ENCODE measurements at places on chromosomes 1 and 21.
A peak's percentile ranks its signal among the peaks of the same experiment; 100 is the strongest.

DNA sequence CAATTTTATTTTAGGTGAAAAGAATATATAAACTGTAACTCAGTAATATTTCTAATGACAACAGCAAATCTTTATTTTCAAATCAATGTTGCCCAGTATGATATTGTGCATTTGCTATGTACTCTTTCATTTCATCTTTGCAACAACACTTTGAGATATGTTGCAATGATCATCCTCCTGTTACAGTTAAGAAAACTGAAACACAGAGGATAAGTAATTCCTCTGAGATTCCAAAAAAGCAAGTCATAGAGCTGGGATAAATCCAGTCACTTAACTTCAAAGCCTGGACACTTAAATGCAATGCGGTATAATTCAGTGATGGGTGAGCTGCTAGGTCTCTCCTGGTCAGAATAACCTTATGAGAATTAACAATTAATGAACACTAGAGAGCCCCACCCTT, 48.6 kb upstream of the EXO1 start:
- DNase-seq, result no peak

DNA sequence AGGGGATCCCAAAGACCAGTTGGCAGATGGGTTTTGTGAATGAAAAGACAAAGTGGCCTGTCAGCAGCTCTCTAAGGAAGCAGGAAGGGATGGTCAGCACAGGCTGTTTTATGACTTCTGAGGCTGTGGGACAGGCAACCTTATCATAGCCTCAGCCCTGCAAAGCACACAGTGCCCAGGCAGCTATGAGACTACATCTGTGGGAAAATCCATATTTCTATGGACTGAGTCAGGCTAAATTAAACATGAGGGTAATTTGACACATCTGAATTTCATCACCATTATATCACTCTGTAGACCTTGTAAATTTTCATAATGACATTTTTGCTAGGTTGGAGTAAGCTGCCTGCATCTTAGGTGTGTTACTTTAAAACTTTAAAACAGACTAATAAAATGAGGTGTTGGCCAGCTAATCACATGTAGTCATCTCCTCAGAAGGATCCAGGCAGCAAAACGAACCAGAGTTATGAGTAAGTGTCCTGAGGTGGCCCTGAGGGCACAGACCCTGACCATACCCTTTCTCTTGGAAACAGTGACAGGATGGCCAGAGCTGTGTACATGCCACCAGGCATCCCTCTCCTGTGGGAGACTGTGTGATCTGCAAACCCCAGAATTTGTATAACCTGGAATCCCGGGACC, 14.6 kb downstream of the NGF start:
- no peak for DNase-seq

DNA sequence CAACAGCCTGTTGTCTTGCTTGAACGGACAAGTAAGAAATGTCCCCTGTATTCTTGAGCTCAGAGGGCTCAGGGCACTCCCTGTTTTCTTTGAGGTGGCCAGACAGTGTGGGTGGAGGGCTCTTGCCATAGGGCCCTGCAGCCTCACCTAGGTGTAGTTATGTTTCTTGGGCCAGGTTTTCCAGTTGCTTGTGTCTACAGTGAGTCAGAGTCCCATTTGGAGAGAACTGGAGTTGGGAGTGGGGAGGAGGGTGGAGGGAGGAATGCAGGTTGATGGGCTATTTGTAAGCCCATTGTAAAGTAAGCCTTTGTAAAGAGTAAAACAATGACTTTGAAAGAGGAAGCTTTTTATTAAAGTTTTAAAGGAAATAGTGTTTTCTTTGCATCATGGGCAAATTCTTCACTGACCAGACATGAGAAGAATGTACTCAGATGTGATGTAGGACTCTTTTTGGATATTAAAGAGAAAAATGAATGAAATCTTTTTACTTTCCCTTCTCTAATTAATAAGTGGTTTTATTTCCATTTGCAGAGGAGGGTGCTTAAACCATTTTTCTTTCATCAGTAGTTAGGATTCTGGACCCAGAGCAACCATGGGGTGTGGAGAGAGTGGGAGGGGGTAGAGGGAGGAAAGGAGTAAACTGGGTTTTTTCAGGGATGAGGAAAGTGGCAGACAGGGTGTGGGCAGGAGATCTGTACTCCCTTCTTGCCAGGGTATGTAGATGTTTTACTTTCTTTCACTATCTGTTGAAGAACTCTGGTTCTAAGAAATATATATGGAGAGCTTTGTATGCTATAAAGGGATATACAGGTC, 45.1 kb upstream of the MACF1 start:
- DNase-seq, result no peak

- peak; percentile 70 for DNase-seq
Measured at GRCh38 chr1:148388260-148389026, 94.7 kb downstream of the PPIAL4G start.

DNA sequence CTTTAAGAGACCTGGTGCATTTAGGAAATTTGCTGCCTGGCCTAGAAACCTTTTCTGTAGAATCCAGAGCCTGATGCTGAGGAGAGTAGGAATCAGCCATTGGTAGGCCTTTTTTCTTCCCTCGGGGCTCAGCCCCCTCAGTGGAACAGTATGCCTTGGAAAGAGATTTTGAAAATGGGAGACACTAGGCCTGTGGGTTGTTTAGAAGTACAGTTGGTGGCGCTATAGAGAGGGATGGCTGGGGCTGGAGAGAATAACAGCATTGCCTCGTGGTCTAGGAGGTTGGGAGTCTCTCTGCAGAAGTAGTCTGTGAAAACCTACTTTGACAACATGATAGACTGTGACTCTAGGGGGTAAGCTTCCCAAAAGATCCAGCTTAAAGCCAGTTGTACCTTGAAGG, 8.2 kb downstream of the KIF2C start:
- DNase-seq, result no peak

- DNase-seq, result no peak
Measured at GRCh38 chr1:20033420-20033819, 36.6 kb upstream of the PLA2G5 start.

- DNase-seq, result no peak
Measured at GRCh38 chr1:61953076-61953789, 211.0 kb downstream of the PATJ start.

DNA sequence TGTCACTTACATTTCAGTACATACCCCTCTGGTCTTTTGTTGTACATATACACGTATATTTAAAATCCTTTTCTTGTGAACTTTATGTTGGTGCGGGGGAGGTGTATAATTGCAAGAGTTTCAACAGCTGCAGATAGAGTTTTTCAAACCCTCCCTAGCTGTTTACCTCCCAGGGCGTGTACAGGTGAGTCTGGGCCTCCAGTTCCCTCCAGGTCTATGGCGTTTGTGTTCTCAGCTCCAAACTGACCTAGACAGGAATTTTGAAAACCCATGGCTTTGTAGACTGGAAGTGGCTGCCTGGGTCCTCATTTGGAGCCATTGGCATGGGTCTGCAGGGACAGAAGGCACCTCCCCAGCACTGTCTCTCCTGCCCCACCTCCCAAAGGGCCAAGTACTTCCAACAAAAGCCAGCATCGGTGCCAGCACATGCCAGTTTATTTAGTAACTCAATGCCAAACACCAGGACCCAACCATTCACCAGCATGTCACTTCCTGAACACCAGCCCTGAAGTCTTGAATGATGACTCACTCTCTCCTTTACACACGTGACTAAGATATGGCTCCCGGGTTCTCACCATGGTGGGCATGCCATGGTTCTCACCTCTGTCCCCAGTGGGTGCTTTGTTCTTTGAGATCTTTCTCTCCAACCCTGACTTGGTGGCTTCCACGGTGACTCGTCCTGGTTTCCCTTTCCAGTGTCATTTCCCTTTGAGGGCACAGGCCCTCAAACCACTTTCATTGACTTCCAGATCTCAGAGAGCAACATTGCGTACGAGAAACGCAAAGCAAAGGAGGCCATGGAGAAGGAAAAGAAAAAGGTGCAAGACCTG, 57.3 kb upstream of the EFHD2 start:
- DNase-seq, result peak; percentile 14

DNA sequence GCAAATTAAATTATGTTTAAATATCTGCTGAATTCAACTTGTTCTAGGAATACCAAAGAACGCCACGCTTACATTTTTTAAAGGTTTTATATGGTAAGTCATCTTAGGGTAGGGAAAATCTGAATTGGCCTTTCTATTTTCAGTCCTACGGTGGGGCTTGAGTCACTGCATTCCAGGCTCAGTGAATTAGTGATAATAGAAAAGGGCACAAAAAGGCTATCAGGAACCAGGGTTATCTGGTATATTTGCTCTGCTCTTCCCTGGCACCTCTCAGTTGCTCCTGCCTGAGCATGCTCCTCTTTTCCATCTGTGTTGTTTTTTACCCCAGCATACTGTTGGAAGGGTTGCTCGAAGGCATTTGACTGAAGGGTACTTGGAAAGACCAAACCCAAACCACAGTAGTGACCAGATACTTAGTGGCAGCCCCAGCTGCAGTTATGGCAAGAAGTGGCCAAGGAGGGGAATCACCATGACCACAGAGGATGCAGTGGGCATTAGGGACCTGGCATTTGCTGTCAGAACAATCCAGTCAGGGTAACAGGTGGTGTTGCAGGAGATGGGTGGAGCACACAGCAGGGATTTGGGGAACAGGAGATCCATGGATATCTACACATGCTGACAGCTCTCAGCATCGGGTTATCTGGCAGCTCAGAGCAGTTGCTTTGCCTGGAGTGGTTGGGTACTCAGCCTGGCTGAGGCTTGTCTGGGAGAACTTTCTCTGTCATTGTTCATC, 2.3 kb downstream of the OVAAL start:
- DNase-seq, result no peak

DNA sequence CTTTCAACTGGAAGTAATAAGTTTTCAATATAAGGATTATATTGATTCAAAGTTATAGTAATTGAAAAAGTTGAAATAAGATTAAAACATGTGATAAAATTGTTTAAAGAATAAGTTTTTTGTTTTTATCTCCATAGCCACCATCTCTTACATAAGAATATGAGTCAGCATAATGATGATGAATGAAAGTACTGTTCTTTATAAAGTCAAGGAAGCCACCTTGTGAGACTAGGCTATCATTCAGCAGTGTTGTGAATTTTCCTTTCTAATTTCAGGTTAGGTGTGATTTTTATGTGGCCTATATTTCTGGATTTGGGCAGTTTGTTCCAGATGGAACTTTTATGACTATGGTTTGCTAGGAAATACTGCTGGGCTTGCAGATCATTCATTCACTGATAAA, 22.4 kb upstream of the ASB17 start:
- DNase-seq, result no peak

GRCh38 chr1:14866911-14867612, 268.6 kb downstream of the KAZN start:
- DNase-seq, result no peak

DNA sequence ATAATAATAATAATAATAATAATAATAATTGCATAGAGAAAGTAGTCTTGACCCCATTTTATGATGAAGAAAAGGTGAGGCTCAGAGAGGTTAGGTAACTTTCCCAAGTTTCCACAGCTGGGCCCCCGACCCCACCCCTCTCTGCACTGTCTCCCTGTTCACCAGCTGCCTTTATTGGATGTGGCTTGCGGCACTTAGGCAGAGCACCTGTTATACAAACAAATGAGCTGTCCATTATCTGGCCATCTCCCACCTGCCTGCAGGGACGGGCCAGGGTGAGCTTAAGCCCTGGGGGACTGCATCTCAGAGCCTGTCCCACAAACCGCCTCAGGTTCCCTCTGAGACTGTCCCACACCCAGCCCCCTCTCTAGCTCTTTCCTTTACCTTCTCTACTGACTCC, 10.1 kb upstream of the EFNA1 start:
- no peak for DNase-seq

GRCh38 chr21:46639489-46640386, 4.3 kb downstream of the PRMT2 start:
- DNase-seq, result no peak

GRCh38 chr1:20445956-20446355, 40.1 kb downstream of the CAMK2N1 start:
- DNase-seq, result no peak

- DNase-seq, result no peak
Measured at GRCh38 chr1:201309416-201309815, 26.1 kb downstream of the PKP1 start.

DNA sequence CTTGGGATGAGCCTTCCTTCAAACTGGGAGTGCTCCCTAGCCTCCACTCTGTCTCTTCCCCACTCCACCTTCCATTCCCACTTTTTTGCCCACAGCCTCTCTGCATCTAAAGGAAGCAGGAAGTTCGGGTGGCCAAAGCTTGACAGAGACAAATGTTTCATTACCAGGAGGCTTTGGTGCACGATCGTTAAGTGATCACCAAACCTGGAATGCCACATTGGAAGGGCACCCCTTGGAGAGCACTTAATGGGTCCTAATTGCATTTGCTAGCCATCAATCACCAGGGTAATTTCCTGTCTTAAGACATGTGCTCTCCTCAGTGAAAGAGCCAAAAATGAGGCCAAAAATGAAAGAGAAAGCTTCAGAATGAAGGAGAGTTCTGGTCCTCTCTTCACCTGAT, 206.5 kb downstream of the TNR start:
- DNase-seq, result no peak

DNA sequence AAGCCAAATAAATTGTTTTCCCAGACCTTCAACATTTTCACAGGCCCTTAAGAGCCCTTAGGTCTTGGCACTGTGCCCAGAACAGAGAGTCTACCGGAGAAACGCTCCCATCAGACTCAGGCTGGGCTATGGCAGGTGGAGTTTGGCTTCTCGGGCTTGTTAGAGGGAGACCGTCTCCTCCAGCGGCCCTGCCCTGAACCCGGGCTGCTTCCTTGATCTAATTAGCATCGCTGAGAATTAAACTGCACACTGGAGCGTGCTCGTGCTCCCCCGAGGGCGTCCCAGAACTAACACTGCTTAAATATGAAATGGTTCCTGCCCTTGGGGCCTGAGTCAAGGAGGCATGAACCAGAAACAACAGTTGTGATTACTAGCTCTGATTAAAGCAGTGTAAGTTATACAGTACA, 634.4 kb downstream of the MATN1 start:
- no peak for DNase-seq

DNA sequence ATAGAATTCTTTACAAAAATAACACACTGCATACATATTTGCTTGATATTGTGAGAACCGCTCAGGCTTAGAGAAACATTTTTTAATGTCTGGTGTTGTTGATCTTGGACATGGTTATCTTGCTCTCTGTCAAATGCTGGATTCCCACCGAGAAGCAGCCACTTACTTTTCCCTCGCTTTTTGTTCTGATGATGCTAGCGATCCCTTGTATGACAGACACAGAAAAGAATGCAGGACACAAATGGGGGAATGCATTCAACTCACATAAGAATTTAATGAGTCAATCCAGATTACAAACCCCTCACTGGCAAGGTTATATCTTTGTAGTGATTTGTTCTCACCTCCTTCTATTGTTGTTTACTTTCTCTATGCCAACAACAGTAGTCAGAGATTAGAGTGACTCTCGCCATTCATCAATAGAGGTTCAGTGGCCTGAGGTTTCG, 76.8 kb upstream of the AKT3 start:
- DNase-seq, result no peak

DNA sequence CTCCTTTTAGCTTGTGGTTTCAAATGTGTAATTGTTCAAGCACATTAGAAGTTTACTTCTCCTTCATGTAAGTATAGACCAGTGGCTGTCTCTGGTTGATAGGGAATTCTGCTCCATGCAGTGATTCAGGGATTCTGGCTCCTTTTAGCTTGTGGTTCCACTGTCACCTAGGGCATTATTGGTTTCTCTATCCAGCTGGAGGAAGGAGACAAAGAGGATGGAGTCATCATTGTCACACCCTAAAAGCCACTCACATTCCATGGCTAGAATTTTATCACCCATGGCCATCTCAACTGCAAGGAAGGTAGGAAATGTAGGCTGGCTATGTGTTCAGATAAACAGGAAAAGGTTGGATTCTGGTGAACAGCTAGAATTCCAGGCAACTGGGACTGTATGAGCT, 131.2 kb downstream of the URB2 start:
- no peak for DNase-seq

Measured in stimulated activated CD4-positive, alpha-beta T cell treated with anti-CD3 and anti-CD28 coated beads, TNF-alpha, amount 100 ng/mL, for 4 hours (primary cell).